ENCODE measurements at places on chromosomes 3 and 15. TPM values are rescaled to one million over a fixed set of nuclear protein-coding genes. Genes with fewer than 3 reads are reported as not detected.

DNA sequence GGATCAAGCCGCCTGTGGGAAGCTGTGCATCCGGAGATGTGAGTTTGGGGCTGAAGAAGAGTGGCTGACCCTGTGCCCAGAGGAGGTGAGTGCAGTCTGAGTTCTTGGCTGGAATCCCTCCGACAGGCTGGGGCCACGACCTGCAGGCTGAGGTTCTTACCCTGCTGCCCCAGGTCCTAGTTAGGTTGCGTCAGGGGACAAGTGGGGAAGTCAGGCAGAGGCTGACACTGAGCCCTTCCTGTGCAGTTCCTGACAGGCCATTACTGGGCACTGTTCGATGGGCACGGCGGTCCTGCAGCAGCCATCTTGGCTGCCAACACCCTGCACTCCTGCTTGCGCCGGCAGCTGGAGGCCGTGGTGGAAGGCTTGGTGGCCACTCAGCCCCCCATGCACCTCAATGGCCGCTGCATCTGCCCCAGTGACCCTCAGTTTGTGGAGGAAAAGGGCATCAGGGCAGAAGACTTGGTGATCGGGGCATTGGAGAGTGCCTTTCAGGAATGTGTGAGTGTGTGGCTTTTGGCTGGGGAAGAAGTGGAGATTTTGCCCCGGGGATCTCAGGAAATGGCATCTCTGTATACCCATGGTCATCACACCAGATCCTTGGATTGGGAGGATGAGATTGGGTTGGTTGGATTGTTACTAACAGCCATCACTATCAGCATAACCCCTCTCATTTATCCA is 1.3 kb downstream of the PPM1M start:
- H3K4me1 ChIP-seq, result peaks cover 24% of the 10 kb centered on the region
- peaks cover 13% of the 10 kb centered on the region for H3K36me3 ChIP-seq
- DNase-seq, result no peak
- H3K27me3 ChIP-seq, result no peaks in the 10 kb centered on the region
- no peak overlapping the region for H3K4me3 ChIP-seq

EAF1 gene
- total RNA-seq, result 18.2 TPM

GRCh38 chr3:43243590-43244587 is 42.5 kb upstream of the SNRK start:
- peaks cover 43% of the 10 kb centered on the region for H3K4me1 ChIP-seq
- no peak overlapping the region for H3K27ac ChIP-seq
- no peaks in the 10 kb centered on the region for H3K27me3 ChIP-seq
- H3K36me3 ChIP-seq, result no peaks in the 10 kb centered on the region
- DNase-seq, result no peak

DNA sequence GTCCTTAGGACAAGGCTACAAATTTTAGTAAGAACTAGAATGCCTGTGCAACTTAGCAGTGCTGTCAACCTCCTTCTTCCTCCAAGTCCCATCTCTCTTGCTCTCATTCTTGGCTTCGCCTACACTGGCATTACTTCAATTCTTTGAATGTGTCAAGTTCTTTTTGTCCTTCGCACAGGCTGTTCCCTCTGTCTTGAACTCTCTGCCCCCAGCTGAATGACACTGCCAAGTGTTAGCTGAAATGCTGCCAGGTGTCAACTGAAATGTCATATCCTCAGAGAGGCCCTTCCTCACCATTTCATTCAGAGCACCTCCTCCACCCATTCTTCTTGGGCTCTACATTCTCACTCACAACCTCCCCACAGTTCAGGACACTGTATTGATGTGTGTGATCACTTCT is 48.8 kb upstream of the PSMD6 start:
- no peak overlapping the region for H3K4me3 ChIP-seq
- peaks cover 3% of the 10 kb centered on the region for H3K27me3 ChIP-seq
- H3K27ac ChIP-seq, result no peak overlapping the region

DNA sequence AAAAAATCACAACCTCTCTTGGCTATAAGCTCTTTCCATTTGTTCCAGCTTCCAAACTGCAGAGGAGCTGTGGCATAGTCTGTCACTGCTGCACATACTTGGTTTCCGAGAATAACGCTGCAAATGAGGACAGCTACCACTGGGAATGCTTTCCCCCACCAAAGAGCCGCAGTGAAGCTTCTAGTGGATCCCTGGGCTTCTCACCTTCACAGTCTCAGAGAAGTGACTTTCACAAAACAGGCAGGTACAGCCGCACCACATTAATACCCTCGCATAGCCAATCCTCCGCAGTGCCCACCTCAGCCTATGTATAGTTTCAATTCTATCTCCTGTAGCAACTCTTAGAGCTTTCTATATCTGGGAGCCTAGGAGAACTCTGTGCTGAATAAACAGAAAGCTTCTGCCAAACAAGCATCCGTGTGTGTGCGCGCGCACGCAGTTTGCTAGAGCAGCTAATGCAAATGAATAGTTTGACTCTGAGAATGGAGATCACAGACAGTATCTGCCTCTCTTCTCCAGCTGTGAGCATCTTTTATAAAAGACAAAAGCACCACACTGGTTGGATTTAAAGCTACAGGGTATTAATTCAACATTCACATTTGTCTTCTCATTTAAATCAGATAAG is 81.9 kb upstream of the PLXND1 start:
- DNase-seq, result peak; percentile 36
- H3K4me1 ChIP-seq, result no peaks in the 10 kb centered on the region
- H3K36me3 ChIP-seq, result no peaks in the 10 kb centered on the region
- no peak overlapping the region for H3K27ac ChIP-seq
- H3K4me3 ChIP-seq, result no peak overlapping the region
- no peaks in the 10 kb centered on the region for H3K27me3 ChIP-seq

SIDT1 gene
- not detected for total RNA-seq

TMEM266 gene
- not detected for total RNA-seq

- DNase-seq, result peak; percentile 42
- no peaks in the 10 kb centered on the region for H3K36me3 ChIP-seq
- no peaks in the 10 kb centered on the region for H3K4me1 ChIP-seq
- H3K27me3 ChIP-seq, result no peaks in the 10 kb centered on the region
These were observed 13.1 kb downstream of the SLC7A14 start for GRCh38 chr3:170572665-170573253.

DNA sequence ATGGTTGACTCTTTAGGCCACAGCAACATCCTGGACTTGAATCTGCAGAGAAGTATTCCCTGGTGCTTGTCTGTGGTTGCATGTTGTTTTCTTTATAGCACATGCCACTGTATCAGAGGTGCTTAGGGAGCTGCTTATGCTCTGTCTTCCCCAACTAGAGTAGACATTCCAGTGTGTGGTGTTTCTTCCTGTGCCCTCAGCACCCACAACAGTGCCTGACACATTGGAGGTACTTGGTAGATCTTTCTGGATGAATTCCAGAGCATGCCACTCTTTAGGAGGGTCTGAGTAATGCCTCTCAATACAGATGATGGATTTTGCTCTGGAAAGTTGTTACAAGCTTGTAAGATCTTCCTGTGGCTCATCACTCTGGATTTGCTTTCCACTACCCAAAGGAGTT is 117.6 kb downstream of the CHDH start:
- H3K36me3 ChIP-seq, result no peaks in the 10 kb centered on the region
- H3K27ac ChIP-seq, result no peak overlapping the region
- DNase-seq, result no peak
- H3K4me1 ChIP-seq, result no peaks in the 10 kb centered on the region

GRCh38 chr3:13011573-13012220 is 61.5 kb downstream of the IQSEC1 start:
- H3K36me3 ChIP-seq, result no peaks in the 10 kb centered on the region
- no peak overlapping the region for H3K4me3 ChIP-seq
- DNase-seq, result no peak
- peaks cover 8% of the 10 kb centered on the region for H3K4me1 ChIP-seq

DNA sequence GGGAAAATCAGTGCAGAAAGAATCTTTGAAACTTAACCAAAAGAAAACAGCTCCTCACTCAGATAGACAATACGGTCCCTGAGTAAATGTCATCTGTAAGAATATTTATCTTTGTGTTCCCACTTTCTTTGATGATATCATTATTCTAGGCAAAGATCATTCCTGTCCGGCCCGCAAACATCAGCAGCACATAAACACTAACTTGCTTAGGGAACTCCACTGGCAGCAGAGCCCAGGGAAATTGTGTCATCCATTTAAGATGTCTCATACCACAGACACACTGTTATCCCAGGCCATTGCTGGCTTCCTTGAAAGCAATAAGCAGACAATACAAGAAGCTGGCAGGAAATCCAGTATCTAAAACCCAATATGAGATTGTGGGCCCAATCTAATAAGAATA is 20.1 kb upstream of the CD96 start:
- no peak overlapping the region for H3K4me3 ChIP-seq
- H3K27ac ChIP-seq, result no peak overlapping the region
- no peaks in the 10 kb centered on the region for H3K36me3 ChIP-seq
- H3K27me3 ChIP-seq, result no peaks in the 10 kb centered on the region

DNA sequence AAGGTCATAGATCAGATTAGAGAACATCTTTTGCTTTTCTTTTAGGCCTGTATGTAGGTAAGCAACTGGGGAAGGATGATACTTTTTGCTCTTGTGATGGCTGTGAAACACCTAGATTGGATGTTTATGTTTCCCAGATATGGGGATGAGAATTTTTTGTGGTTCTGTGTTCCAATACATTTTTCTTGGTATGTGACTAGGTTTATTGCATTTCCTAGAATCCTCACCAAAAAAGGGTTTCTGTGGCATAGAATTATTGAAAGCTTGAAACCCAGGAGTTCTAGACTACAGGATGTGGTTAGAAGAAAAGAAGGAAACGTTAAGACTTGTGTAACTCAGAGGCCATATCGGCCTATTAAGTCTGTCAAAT is 25.8 kb downstream of the OXNAD1 start:
- H3K27ac ChIP-seq, result no peak overlapping the region
- H3K27me3 ChIP-seq, result no peaks in the 10 kb centered on the region
- no peak for DNase-seq

- no peak overlapping the region for H3K27ac ChIP-seq
- DNase-seq, result no peak
- no peaks in the 10 kb centered on the region for H3K4me1 ChIP-seq
- H3K27me3 ChIP-seq, result no peaks in the 10 kb centered on the region
- peaks cover 8% of the 10 kb centered on the region for H3K36me3 ChIP-seq
- no peak overlapping the region for H3K4me3 ChIP-seq
These were observed 10.5 kb downstream of the ABCF3 start for GRCh38 chr3:184196536-184196935.

- no peaks in the 10 kb centered on the region for H3K36me3 ChIP-seq
- H3K4me3 ChIP-seq, result no peak overlapping the region
- H3K27ac ChIP-seq, result no peak overlapping the region
- no peaks in the 10 kb centered on the region for H3K27me3 ChIP-seq
- DNase-seq, result no peak
These were observed 230.2 kb downstream of the OCA2 start for GRCh38 chr15:27868828-27869404.

DNA sequence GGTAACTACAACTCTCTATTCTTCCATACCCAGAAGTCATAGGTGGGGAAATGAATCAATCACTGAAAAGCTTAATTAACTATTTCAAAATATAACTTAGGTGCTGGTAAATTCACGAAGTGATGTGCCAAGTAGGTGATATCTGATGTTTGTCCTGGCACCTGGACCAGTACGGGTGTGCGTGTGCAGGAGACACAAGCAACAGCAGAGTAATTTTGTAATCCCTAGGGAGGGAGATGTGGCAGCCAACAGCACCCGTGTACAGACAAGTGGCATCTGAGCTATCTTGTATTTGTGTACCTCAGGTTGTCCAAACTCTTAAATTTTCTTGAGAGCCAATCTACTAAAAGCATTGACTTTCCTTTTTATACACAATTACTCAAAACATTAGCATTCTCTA is 22.8 kb downstream of the USF3 start:
- H3K36me3 ChIP-seq, result no peaks in the 10 kb centered on the region
- no peak overlapping the region for H3K4me3 ChIP-seq
- DNase-seq, result no peak
- H3K4me1 ChIP-seq, result no peaks in the 10 kb centered on the region

DNA sequence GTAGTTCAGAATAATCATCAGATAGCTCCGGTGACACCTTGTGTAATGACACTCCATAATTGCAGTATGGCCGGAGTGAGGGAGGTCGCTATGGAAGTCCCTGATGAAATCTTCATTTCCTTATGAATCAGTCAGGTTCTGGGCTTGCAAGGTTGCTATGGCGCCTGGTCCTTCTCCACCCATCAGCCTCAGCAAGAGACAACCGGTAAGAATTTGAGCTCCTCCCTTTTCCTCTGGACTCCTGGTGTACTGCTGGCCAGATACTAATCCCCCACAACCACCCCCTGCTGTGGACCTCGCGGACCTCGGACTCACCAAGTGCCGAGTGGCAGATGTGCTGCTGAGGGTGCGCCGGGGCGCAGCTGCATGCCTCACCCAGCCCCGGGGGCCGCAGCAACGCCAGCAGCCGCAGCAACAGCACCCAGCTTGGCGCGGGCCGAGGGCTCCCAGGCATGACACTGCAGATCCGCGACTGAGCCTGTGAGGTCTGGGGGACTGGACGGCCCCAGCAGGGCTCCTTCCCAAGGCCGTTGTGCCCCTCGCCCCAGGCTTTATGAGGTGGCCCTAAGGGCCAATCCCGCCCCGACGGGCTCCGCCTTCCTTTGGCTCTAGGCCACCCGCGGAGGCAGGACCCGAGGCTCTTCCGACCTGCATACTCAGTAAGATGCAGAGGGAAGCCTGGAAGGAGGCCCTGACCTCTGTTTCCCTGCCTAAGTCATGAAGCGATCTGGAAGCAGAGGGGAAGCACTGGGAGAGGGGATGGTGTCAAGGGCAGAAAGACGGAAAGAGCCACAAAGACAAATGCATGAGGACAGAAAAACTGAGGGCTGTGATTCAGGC is at the start of gene TIMP4:
TIMP4 (minus strand) TSS at position 526 of the 840 bp plus-strand sequence; CDS start at position 454, 72 bp downstream.
- H3K27me3 ChIP-seq, result peaks cover 7% of the 10 kb centered on the region
- H3K4me1 ChIP-seq, result no peaks in the 10 kb centered on the region
- DNase-seq, result no peak
- H3K36me3 ChIP-seq, result no peaks in the 10 kb centered on the region
- no peak within 1 kb of the TSS for H3K27ac ChIP-seq

DNA sequence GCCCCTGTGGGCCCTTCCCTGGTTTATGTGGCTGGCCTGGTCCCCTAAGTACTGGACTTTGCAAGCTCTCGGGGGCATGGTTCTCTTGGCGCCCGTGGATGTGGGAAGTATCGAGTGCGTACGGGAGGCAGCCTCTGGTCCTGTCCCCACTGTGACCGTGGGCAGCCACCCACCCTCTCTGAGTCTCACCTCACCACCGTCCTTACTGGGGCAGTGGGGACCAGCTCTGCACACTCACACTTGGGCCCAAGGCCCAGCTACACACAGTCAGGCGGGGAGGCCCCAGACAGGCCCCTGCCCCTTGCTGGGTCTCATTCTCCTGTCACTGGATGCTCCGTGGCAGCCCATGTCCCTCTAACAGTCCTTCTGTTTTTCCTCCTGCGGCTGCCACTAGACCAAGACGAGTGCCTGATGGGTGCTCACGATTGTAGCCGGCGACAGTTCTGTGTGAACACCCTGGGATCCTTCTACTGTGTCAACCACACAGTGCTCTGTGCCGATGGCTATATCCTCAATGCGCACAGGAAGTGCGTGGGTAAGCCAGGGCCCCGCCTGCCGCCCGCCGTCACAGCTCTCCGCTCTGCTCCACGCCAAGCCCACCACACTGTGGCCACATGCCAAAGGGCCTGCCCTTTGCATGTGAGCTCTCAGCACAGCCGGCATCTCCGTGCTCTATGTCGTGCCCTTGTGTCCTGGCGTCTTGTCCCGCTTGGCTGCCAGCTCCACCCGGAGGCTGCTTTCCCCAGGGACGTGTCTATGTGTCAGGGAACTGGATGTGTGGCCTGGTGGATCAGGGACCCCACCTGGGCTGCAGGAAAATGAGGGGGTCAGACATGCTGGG is 72.7 kb downstream of the FBLN2 start:
- H3K36me3 ChIP-seq, result no peaks in the 10 kb centered on the region
- H3K4me3 ChIP-seq, result no peak overlapping the region
- no peak for DNase-seq
- no peaks in the 10 kb centered on the region for H3K4me1 ChIP-seq
- H3K27ac ChIP-seq, result no peak overlapping the region
- H3K27me3 ChIP-seq, result no peaks in the 10 kb centered on the region

STOML1 gene
- total RNA-seq, result 12.4 TPM

GRCh38 chr3:122890077-122890719 is 95.3 kb downstream of the SLC49A4 start:
- H3K27ac ChIP-seq, result no peak overlapping the region
- H3K4me1 ChIP-seq, result no peaks in the 10 kb centered on the region
- DNase-seq, result peak; percentile 25

DNAH1 gene
- 5.8 TPM for total RNA-seq
